ENCODE measurements at places on chromosomes 1 and 21.

GRCh38 chr1:63917571-63918417 is 144.0 kb downstream of the ROR1 start:
- DNase-seq, result no peak

DNA sequence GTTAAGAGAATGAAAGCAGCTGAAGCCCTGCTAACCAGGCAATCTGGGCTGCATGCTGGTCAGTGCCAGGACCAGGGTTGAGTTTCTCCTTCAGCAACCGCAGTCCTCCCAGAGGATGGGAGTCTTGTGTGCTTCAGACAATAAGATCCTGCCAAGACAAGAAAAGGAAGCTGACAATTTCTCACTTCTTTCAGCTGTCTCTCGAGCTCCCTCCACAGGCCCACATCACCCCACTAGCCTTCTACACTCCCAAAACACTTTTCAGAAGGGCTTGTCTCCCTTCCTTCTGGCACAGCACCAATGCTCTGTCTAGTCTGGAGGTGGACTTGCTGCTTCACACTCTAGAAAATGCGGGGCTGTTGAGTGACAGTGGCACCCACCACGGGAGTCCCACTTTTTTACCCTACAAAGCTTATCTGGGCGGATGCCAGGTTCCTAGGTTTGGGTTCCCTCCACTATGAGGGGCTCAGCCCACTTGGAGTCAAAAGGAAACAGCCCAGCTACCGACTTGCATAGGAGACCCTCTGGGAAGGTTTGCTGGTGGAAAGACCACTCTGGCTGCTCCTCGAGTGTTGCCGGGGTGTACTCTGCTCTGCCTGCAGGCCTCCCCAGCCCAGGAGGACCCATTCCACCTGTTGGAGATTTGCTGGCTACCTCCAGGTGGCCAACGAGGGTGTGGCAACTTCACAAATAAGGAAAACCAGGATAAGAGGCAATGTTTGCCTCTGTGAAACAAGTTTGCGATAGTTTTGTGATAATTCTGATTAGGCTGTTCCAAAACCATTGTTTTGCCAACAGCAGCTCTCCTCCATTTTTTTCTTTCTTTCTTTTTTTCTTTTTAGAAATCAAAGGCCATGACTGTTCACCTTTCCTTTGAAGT is 68.9 kb downstream of the TENT5C start:
- DNase-seq, result peak; percentile 69

- DNase-seq, result no peak
Observed at GRCh38 chr21:16086936-16087335, 357.2 kb downstream of the USP25 start.

DNA sequence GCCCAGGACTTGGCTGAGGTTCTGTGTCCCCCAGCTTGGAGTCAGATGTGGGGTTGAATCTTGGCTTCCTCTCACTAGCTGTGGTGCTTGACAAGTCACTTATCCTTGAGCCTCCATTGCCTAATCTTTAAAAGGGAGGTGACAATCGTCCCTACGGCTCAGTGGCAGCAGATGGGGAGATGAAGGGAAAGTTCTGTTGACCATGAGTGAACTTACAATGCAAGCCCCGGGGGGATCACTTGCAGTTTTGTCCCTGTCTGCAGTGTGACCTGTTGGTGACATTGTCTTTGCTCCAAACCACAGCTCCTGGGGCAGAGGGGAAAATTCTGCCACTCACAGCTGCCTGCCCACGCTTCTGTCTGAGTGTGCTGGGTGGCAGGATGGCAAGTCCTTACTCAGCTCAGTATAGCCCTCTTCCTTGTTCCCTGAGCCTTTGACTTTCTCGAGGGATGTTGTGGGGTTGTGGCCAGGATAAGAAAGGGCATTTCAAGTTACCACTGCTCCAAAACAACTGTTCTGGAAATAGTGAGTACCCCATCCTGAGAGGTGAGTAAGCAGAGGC is 1.7 kb downstream of the PCSK9 start:
- DNase-seq, result no peak

- DNase-seq, result no peak
Observed at GRCh38 chr1:12327566-12327965, 97.7 kb downstream of the VPS13D start.

DNA sequence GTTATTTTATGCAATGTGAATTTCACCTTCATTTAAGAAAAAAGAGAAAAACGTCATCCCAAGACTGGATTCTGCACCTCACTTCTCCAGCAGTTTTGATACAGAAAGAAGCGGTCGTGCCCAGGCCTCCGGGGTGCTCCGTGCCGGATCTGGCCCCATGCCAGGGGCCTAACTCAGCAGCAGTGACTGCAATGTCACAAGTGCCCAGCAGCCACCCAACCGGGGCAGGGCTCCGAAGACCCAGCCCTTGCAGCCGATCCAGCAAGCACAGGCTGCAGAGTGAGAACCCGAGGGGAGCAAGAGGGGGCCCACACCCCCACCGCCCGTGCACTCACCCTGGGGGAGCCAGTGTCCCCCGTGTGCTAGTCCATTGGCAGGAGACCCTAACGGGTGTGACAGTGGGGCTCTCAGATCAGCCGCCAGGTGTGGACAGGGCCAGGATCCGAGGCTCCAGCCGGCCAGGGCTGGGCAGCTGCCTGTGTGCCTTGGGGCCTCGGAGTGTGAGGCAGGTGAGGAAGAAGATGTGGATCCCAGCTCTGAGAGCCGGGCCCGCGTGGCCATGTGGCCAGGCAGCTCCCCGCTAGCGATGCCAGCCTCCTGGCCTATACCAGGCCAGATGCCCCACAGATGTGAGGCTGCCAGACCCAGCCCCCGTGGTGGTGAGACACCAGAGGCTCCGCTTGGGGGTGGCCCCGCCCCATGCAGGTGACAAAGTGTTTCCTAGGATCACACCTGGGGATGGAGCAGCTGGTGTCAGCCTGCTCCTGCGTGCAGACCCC is 60.6 kb downstream of the MEGF6 start:
- DNase-seq, result no peak

- no peak for DNase-seq
Observed at GRCh38 chr1:160399544-160400222, 681 bp upstream of the VANGL2 start.

DNA sequence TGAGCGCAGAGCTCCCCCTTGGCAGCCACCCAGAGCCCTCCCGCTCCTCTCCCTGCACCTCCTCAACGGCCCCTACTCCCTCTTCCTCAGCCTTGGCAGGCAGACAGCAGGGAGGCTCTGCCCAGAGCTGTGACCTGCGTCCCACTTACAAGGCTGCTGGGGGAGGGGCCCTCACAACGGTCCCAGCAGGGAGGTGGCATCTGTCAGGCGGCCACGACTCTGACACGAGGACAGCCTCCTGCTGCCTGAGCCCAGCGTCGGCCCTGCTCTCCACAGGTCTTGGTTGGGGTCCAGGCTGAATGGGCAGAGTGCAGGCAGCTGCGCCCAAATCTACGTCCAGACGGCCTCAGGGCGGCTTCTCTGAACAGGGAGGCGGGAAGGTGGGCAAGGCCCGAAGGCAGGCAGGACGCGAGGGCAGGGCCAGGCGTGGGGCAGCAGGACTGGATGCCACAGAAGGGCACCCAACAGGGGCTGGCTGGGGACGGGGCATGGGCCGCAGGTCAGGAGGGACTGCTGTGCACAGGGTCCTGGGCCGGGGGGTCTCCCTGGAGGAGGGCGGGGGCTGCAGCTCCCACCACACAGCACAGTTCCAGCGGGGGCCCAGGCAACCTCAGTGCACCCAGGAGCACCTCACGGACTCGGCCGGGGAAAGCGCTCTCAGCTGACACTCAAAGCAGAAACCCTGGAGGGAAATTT is 7.5 kb downstream of the SLC19A1 start:
- DNase-seq, result no peak

DNA sequence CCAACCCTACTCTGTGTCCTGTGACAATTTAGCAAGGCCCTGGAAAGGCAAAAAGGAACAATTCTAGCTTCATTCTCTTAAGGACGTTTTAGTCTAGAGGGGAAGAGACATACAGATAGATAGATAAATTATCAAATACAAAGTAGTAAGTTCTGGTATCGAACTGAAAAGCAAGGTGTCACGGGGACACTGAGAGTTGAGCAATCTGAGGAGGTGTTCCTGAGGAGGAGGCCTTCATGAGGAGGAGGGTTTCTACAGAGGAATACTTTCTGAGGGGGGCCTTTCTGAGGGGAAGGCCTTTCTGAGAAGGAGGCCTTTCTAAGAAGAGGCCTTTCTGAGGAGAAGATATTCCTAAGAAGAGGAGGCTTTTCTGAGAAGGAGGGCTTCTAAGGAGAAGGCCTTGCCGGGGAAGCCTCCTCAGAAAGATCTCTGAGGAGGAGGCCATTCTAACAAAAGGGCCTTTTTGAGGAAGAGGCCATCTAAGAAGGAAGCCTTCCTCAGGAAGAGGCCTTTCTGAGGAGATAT is 155.9 kb upstream of the COA6 start:
- no peak for DNase-seq

GRCh38 chr1:15948595-15949452 is 27.1 kb downstream of the ZBTB17 start:
- DNase-seq, result no peak

GRCh38 chr1:197786280-197786679 is 11.0 kb upstream of the DENND1B start:
- DNase-seq, result no peak

GRCh38 chr1:13881385-13882088 is 181.5 kb downstream of the PRDM2 start:
- no peak for DNase-seq

DNA sequence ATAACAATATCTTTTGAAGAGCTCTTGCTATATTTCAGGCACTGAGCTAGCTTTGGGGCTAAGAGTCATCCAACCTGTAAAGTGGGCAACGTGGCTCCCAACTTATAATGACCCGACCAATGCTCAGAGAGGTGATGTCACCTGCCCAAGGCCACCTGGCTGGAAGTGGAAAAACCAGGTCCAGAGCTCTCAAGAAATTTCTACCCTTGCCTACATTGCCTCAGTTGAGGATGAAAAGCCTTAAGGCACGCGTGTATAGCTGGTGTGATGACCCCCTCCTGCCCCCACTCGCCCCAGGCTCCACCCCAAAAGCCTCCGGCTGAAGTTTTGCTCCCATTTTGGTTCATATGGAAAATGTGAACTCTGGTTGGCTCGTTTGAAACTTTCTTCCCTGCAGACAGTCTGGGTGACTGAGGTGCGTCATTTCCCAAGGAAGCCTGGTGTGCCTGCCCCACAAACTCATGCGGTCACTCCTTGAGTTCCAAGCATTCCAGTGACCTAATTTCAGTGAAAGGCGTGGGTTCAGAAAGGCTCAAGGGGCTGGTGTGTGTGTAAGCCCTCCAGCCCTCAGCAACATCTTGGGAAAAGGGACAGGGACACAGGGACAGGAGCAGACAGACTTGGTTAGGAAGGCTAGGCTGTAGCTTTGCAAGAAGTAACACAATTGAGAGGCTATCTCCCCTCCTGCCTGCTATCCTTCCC is 20.5 kb downstream of the HTR1D start:
- DNase-seq, result no peak

GRCh38 chr1:97832481-97832880 is 88.4 kb downstream of the DPYD start:
- no peak for DNase-seq

- DNase-seq, result peak; percentile 45
Observed at GRCh38 chr1:59046730-59047157, 250.2 kb upstream of the FGGY start.

DNA sequence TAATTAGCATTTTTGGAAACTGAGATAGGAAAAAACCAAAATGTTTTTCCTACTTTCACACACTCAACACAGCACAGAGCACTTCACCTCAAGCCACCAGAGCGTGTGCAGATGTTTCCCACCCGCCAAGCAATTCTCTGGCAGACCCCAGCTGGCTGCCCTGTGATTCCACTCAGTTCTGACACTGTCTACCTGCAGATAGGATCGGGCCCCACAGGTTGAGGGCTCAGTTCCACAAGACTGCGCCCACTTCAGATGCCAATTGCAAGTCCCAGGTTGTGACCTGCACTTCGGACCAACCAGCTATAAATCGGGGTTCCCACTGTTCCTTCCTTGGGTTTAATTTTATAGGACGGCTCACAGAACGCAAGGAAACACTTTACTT is 9.9 kb downstream of the KIAA1614 start:
- no peak for DNase-seq

DNA sequence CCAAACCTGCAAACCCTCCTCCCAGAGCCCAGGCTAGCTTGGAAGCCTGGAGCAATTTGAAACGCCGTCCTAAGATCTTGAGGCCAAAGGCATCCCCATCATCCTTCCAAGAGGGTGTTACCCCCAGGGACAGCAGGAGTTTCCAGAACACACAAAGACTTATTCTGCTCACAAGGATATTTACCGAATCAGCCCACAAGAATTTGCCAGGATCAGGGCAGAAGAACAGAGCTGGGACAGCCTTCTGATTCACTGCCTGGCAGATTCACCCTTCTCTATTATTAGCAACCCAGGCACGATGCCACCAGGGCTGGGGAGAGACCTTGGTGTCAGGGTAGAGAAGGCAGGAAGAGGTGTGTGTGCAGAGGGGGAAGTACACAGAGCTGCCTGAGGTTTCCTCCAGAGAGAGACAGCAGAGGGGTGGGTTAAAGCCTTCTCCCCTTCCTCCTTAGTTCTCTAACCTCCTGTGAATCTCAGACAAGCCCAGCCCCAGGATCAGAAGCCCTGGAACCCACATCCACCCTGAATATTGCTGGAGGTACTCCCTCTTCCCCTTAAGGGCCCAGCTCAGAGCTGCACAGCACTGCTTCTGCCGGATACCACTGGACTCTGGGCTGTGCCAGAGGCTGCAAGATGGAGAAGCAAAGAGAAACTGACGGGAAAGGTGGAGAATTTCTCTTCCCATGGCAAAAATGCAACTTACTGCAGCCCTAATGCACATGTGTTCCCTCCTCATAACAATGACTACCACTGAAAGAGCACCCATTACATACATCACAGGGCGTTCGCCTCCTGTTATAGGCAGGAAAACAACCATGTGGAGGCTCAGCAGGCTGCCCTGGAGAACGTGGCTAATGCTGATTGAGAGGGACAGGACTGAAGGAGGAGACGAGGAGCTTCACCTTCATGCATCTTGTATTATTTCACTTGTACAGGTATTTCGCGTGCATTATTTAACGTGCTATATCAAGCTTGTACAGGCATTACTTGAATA is 61.8 kb downstream of the ITPKB start:
- peak; percentile 78 for DNase-seq

DNA sequence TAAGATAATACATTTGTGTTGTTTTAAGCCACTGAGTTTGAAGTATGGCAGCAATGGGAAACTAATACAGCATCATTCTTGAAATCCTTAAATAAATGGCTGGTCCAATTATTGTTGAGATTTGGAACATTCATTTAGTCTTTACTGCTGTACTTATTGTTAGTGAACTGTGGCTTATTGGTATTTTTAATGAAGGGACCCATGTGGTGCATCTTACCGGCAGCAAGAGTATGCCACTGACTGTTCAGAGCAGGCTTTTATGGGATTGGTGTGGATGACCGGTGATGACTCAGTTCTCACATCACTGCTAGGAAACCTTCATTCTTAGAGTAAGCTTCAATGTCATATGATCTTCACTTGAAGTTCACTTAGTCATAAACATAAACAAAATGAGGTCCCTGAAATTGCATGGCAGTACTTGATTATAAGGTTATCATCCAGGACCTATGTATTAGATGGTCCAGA is 31.5 kb downstream of the PRKAA2 start:
- no peak for DNase-seq

- peak; percentile 79 for DNase-seq
Observed at GRCh38 chr1:65066766-65067490, 81.1 kb upstream of the AK4 start.

- no peak for DNase-seq
Observed at GRCh38 chr1:168455764-168456163, 88.0 kb downstream of the XCL2 start.
